Activated T-cell treated with anti-CD3 and anti-CD28 coated beads for 4 hours (primary cell): ENCODE measurements at places on chromosomes 1 and 21.

DNA sequence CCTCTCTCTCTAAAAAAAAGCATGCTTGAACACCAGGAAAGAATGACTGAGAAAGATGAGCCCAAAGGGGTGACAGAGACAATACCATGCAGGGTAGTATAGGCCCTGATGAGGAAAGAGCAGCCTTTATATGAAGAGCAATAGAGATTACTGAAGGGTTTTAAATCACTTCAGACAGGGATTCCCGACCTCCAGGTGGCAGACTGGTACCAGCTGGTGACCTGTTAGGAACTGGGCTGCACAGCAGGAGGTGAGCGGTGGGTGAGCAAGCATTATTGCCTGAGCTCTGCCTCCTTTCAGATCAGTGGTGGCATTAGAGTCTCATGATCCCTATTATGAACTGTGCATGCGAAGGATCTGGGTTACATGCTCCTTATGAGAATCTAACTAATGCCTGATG lies 30.8 kb upstream of the GTF2B start:
- DNase-seq: no peak

GRCh38 chr21:38999161-38999560 lies 184.1 kb downstream of the PSMG1 start:
- no peak for DNase-seq

DNA sequence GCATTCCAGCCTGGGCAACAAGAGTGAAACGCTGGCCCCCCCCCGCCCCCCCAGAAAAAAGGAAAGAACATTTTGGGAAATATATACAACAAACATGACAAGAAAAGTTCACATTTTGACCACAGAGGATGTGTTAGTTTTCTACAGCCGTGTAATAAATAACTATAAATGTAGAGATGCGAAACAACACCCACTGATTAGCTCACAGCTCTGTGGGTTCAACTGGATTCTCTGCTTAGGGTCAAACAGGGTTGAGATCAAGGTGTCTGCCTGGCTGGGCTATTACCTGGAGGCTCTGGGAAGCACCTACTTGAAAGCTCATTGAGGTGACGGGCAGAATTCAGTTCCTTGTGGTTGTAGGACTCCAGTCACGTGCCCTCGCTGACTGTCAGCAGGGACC lies 11.1 kb upstream of the VPS26C start:
- no peak for DNase-seq

DNA sequence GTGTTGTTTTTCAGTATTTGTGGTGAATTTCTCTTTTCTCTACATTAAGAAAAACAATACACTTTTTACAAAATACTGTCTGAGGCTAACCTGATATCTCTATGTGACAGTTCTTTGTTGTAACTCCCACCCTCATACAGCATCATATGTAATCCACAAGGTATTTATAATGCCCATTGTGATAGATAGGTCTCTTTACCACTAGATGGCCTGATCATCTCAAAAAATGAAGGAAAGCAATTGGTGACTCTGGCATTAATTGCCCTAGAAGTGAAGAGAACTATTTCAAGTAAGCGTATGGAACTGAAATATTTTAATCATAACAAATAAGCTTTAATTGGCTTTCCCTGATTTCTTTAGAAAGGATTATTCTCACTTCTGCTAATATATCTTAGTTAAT lies 36.2 kb upstream of the HFM1 start:
- no peak for DNase-seq
